ENCODE measurements at places on chromosomes 7 and 10. TPM values are rescaled to one million over a fixed set of nuclear protein-coding genes. Genes with fewer than 3 reads are reported as not detected.

The CLRN3 gene
- not detected for total RNA-seq

The PUS7 gene
- total RNA-seq, result 64.4 TPM

The IMMP2L gene
- 45.2 TPM for total RNA-seq

The UNCX gene
- not detected for total RNA-seq

The TMEM229A gene
- total RNA-seq, result not detected

DNA sequence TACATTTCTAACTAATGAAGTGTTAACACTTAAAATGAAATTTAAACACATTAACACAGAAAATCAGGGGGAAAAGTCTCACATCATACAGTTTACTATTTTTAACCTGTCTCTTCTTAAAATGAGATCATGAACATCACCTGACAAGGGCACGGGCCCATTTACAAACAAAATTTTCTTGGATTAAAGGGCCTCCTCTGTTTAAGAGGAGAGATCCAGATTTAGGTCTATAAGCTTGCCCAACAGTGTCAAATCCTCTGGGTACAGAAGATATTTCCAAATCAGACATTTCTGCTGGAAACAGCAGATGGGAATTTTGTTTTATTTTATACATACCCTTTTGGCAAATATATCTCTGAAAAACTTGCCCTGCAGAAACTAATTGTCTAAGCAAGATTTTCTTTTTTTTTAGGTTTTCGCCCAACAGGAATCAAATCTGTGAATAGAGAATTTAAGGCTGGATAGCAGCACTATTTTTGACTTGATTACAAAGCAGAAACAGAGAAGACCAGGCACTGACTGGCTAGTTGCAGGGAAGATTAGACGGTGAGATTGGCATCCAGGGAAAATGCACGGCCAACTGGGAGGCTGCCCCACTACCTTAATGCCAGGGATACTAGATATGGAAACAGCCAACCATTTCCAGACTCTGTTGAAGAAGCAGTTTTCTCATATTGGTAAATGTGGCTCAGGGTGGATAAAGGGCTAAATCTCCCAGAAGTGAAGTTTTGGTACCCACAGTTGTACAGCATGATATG is 173.4 kb downstream of the LRRN3 start:
- no peaks in the 10 kb centered on the region for H3K27me3 ChIP-seq
- H3K4me1 ChIP-seq, result no peaks in the 10 kb centered on the region
- no peak overlapping the region for H3K4me3 ChIP-seq
- H3K27ac ChIP-seq, result no peak overlapping the region
- no peak for DNase-seq
- H3K36me3 ChIP-seq, result no peaks in the 10 kb centered on the region

DNA sequence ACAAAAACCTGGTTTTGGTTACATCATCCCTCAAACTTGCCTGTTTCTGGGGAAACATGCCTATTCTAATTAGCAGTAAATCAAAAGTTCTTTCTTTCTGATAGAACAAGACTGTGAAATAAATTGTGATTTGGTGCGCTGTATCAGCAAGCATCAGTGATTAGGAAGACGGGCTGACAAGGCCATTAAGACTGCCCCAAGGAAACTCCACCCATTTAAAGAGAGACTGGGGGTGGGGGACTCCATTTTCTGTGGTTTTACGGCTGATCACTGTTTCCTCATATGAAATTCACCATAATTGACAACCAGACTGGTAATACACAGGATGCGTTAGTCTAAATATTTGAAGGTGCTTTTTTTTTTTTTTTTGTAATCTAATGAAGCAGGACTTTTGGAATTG is 68.7 kb downstream of the MBL2 start:
- no peak for DNase-seq
- no peak overlapping the region for H3K27ac ChIP-seq
- H3K4me3 ChIP-seq, result no peak overlapping the region
- H3K36me3 ChIP-seq, result no peaks in the 10 kb centered on the region
- no peaks in the 10 kb centered on the region for H3K27me3 ChIP-seq

DNA sequence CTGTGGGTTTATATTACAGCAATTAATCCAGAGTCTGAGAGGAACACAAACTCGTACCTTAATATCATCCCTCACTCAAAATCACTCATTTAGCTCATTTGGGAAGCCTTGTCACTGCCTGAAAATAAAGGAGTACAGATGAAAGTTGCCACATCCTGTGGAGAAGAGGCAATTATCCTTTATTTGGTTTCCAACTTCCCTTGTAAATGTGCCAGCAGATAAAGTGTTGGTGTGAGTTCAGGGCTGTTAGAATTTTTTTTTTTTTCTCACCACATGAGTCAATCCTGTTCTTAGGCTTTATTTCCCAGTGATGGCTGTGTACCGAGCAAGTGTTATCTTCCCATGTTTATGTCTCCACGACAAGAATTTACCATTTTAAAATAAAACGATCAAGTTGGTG is 99.0 kb upstream of the SMIM30 start:
- no peak overlapping the region for H3K27ac ChIP-seq
- H3K4me3 ChIP-seq, result no peak overlapping the region
- no peaks in the 10 kb centered on the region for H3K4me1 ChIP-seq
- H3K36me3 ChIP-seq, result no peaks in the 10 kb centered on the region

- peaks cover 62% of the 10 kb centered on the region for H3K36me3 ChIP-seq
- H3K4me1 ChIP-seq, result peaks cover 26% of the 10 kb centered on the region
- H3K27ac ChIP-seq, result no peak overlapping the region
These were observed 14.5 kb downstream of the PSAP start for GRCh38 chr10:71836596-71836974.

- no peak for DNase-seq
- H3K4me1 ChIP-seq, result no peaks in the 10 kb centered on the region
- H3K27me3 ChIP-seq, result no peaks in the 10 kb centered on the region
- H3K4me3 ChIP-seq, result no peak overlapping the region
These were observed 80.4 kb upstream of the CDK6 start for GRCh38 chr7:92916770-92917224.

DNA sequence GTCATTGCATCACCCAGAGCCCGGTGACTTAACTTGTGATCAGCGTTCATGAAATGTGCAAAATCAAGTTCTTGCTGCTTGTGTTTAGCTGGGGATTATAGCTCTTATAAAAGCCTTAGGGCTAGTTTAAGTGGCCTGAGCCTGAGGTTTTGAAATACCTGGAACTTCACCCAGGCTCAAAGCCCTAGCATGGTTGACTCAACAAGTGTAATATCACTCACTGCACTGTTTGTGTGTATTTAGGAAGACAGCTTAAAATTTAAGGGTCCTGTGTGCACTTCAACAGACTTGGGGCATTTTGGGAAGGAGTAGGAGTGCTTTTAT is 489.5 kb downstream of the GATA3 start:
- no peaks in the 10 kb centered on the region for H3K36me3 ChIP-seq
- H3K27ac ChIP-seq, result no peak overlapping the region
- no peak for DNase-seq
- H3K4me3 ChIP-seq, result no peak overlapping the region
- H3K4me1 ChIP-seq, result no peaks in the 10 kb centered on the region
- H3K27me3 ChIP-seq, result no peaks in the 10 kb centered on the region

GRCh38 chr10:87094373-87095235 is at the start of the genes GLUD1 and SHLD2:
Gene GLUD1, minus strand, starts transcription at chr10:87094843. Its CDS starts 74 bp downstream, at chr10:87094769.
Gene SHLD2, plus strand, starts transcription at chr10:87095206. Its CDS starts 56,149 bp downstream, at chr10:87151355.
- H3K36me3 ChIP-seq, result peaks cover 33% of the 10 kb centered on the region
- DNase-seq, result peak; percentile 82
- H3K4me3 ChIP-seq, result peak within 1 kb of the TSS; percentile 68
- H3K27me3 ChIP-seq, result no peaks in the 10 kb centered on the region
- peak within 1 kb of the TSS; percentile 95 for H3K27ac ChIP-seq

DNA sequence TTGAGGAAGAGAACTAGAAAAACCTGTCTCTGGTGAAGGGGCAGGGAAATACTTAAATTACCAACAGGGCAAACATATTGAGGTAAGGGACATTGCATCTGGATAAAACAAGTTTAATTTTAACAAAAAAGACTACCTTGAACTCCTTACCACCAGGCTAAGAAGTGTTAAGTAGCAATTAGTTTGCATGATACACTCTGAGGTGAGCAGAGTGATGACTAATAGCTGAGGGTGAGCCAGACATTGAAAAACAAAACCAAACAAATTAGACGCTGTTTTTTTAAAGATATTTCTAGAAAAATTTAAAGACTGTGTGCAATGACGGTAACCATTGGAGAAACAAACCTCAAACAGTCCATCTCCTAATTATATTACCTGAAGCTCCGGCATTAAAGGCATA is 105.9 kb downstream of the ANKRD7 start:
- no peaks in the 10 kb centered on the region for H3K4me1 ChIP-seq
- no peaks in the 10 kb centered on the region for H3K27me3 ChIP-seq
- DNase-seq, result no peak
- H3K4me3 ChIP-seq, result no peak overlapping the region
- no peaks in the 10 kb centered on the region for H3K36me3 ChIP-seq

DNA sequence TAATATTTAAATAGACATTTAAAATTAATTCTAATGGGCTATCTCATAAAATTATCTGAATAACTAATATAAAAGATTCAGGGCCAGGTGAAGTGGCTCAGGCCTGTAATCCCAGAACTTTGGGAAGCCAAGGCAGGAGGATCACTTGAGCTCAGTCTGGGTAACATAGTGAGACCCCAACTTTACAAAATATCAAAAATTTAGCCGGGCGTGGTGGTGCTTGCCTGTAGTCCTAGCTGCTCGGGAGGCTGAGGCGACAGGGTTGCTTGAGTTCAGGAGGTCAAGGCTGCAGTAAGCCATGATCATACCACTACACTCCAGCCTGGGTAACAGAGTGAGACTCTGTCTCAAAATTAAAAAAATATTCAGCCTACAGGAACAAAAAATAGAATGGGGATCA is 12.5 kb downstream of the NOBOX start:
- H3K27me3 ChIP-seq, result no peaks in the 10 kb centered on the region
- no peaks in the 10 kb centered on the region for H3K36me3 ChIP-seq
- DNase-seq, result no peak
- H3K4me3 ChIP-seq, result no peak overlapping the region
- H3K4me1 ChIP-seq, result no peaks in the 10 kb centered on the region
- no peak overlapping the region for H3K27ac ChIP-seq

DNA sequence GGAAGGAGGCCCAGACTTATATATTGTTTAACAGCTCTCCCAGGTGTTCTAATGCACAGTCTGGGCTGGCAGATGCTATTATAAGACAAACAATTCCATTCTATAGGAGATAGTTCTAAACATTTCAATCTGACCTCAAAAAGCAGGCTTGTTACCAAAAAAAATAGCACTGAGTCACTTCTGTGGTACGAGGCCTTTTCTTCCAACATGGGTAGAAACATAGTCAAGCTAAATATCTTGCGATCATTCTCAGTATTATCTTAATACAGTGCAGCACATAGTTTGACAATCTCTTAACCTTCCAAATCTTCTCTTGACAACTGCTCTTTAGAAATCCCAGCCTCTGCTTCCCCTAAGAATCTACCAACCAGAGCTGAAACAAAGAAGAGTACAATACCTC is 46.6 kb upstream of the MKX start:
- no peaks in the 10 kb centered on the region for H3K4me1 ChIP-seq
- DNase-seq, result no peak
- no peak overlapping the region for H3K4me3 ChIP-seq
- H3K36me3 ChIP-seq, result no peaks in the 10 kb centered on the region

DNA sequence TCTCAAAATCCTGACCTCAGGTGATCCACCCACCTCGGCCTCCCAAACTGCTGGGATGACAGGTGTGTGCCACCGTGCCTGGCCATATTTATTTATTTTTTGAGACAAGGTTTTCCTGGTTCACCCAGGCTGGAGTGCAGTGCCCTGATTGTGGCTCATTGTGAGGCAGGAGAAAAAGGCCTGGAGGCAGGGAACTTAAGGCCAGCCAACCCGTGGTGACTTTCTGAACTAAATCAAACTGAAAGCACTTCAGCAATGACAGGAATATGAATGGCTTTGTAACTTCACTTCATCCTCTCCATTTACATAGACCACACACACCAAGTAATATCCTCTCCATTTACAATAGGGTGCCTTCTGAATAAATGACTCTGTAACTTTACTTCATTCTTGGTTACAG is 124.4 kb downstream of the CCDC3 start:
- no peaks in the 10 kb centered on the region for H3K27me3 ChIP-seq
- no peaks in the 10 kb centered on the region for H3K36me3 ChIP-seq
- H3K4me1 ChIP-seq, result no peaks in the 10 kb centered on the region
- no peak overlapping the region for H3K4me3 ChIP-seq
- DNase-seq, result no peak
- H3K27ac ChIP-seq, result no peak overlapping the region

DNA sequence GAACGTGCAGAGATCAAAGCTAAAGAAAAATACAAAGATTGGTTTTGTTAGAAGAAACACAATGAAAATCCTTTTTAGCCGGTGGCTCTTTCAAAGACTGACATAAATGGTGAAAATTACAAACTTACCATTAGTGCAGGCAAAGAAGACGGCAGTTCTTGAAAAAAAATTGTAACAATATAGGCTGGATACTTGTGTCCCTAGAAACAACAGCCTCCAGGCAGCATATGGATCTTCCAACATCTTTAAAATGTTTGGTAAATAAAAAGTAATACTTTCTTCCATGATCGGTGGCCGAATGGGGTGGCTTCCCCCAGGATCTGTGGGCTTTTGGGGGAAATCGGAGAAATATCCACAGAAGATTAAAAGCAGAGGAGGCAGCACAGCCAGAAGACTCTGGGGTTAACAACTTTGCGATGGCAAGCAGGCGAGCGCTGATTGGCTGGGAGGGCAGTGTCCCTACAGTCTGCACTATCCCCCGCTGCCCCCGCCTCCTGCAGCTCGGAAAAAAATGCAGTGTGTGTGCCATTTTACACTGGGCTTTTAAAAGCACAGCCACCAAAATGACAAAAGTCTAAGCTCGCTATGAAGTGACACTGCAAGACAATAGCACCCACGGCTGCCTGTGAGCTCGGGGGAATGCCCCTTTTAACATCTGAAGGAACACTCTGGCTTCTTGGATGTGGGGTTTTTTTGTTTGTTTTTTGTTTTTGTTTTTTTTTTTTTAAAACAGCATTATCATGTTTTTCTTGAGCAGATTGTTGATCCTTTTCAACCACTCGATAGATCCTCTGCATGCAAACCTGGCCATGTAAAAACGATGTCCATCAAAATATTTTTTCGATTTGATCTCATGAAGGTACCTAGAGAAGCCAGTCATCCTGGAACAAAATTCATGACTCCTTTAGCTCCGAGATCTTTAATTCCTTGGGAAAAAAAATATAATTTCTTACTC is 31.7 kb upstream of the EPC1 start:
- DNase-seq, result peak; percentile 92
- H3K4me3 ChIP-seq, result peak overlapping the region; percentile 63
- no peaks in the 10 kb centered on the region for H3K36me3 ChIP-seq
- H3K4me1 ChIP-seq, result peaks cover 9% of the 10 kb centered on the region
- peak overlapping the region; percentile 96 for H3K27ac ChIP-seq

- H3K27ac ChIP-seq, result no peak overlapping the region
- H3K4me1 ChIP-seq, result peaks cover 53% of the 10 kb centered on the region
- no peak overlapping the region for H3K4me3 ChIP-seq
- peaks cover 90% of the 10 kb centered on the region for H3K36me3 ChIP-seq
- peak; percentile 11 for DNase-seq
- H3K27me3 ChIP-seq, result no peaks in the 10 kb centered on the region
These were observed 4.6 kb downstream of the UFSP1 start for GRCh38 chr7:100884736-100885439.

GRCh38 chr7:116689790-116690259 is 17.8 kb downstream of the MET start:
- H3K36me3 ChIP-seq, result no peaks in the 10 kb centered on the region
- DNase-seq, result no peak
- no peak overlapping the region for H3K4me3 ChIP-seq

GRCh38 chr7:155166673-155167370 is 96.7 kb downstream of the HTR5A start:
- peak; percentile 32 for DNase-seq
- H3K27me3 ChIP-seq, result peaks cover 64% of the 10 kb centered on the region
- no peak overlapping the region for H3K27ac ChIP-seq
- H3K4me1 ChIP-seq, result peaks cover 12% of the 10 kb centered on the region
- no peaks in the 10 kb centered on the region for H3K36me3 ChIP-seq

- H3K36me3 ChIP-seq, result no peaks in the 10 kb centered on the region
- no peak for DNase-seq
- no peak overlapping the region for H3K4me3 ChIP-seq
- no peak overlapping the region for H3K27ac ChIP-seq
- H3K4me1 ChIP-seq, result no peaks in the 10 kb centered on the region
These were observed 16.5 kb upstream of the ANK3 start for GRCh38 chr10:60406182-60406581.
